ENCODE measurements at places on chromosomes 16 and 17.
A peak's percentile ranks its signal among the peaks of the same experiment; 100 is the strongest.

DNA sequence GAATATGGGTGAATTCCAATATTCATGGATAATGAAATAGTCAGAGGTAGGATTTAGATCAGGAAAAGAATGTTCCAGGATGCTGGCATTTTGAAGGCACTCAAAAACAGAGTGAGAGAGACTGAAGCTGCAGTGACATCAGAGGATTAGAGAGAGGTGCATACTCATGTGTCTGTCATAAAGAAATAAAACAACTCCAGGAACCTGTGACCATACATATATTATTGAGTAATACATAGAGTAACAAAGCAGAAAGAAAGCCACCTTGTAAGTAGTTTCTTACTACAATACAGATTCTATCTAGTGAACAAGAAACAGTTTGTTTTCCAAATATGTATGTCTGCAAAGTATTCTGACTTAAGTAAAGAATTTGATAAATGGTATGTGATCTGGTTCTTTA lies 62.3 kb upstream of the PHOSPHO1 start:
- DNase-seq, result no peak

GRCh38 chr17:47847341-47848197 lies 3.4 kb downstream of the SP6 start:
- no peak for DNase-seq

GRCh38 chr16:50381679-50382440 lies 13.1 kb upstream of the BRD7 start:
- DNase-seq, result no peak

- DNase-seq, result no peak
Observed at GRCh38 chr17:73647772-73648542, 3.7 kb upstream of the SDK2 start.

DNA sequence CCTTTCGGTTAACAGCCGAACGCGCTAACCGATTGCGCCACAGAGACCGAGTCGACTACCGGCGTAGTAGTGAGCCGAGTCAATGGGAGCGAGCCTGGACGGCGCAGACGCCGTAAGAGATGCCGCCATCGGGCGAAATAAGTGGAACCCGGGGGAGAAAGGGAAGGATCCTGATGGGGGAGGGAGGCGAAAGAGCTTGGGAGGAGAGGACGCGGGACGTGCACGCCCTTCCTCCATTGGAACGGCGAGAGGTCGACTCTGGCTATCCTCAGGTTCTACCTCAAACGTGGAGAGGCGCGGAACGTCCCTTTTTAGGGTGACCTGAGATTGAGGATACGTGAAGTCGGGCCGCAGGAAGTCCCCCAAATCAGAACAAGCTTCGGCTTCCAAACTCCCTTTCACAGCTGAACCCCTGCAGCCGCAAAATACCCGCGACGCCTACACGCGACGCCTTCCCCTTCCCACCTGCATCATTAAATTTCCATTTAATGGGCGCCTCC lies 683 bp upstream of the PSMB3 start:
- peak; percentile 33 for DNase-seq

DNA sequence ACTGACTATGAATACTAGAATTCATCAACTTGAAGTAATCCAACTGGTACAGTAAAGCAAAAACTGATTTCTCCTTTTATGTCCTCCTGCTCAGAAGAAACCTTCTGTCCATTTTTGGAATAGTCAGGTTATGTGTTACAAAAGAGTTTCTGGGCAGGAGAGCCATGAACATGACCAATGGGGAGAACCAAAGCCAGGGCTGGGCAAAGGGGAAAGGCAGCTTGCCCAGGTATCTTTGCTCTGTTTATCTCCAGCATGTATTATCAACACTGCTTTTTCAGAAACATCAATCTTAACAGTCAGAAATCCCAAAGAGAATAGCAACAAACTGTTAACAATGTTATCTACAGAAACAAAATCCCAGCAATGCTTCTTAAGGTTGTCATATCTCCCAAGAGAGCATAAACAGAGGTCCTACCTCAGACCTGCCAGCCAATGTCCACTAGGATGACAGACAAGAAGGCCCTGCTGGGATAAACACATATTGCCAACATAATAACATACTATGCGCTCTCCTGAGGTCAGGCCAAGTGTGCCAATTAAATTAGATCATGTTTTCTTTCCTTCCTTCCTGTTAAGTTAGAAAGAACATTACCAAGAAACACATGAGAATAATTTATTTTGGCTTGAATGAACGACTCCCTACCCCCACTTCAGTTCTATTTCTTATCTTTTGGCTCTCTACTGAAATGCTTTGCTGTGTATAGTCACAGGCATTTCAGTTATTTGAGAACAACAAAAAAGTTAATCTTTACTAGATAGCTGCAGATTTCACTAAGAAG lies 28.0 kb downstream of the BLMH start:
- DNase-seq, result peak; percentile 52

- DNase-seq, result no peak
Observed at GRCh38 chr16:47139561-47140185, 4.1 kb downstream of the NETO2 start.

- no peak for DNase-seq
Observed at GRCh38 chr17:16919663-16920627, 52.0 kb downstream of the TNFRSF13B start.

DNA sequence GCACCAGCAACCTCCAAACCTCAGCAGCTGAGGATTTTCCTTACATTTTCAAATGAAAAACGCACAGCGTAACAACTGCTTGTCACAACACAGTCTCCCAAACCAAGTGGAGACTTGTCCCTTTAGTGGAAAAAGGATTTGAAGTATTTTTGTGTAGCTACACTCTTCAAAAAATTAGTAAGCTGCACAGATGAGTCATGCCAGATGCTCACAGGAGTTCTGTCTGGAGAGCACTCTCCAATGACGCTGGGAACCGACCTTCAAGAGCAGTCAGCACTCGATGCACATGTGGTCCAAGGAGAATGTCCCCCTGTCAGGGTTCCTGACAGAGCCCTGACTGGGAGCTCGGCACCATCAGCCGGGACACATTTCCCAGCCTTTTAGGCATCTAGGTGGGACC lies 39.8 kb downstream of the MAP1LC3B start:
- no peak for DNase-seq

- DNase-seq, result no peak
Observed at GRCh38 chr17:50511058-50511457, 2.8 kb downstream of the MYCBPAP start.

- no peak for DNase-seq
Observed at GRCh38 chr17:69560987-69561441, 146.5 kb downstream of the MAP2K6 start.

DNA sequence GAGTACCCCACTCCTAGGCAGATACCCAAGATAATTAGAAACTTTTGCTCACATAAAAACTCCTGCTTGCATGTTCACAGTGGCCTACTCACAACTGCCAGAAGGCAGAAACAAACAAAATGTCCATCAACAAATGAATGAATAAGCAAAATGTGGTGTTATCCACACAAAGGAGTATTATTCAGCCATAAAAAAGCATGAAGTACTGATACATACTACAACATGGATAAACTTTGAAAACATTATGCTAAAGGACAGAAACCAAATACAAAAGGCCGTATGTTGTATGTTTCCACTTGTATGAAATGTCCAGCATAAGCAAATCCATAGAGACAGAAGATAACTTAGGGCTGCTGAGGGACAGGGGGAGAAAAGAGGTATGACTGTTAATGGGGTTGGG lies 1.9 kb downstream of the HSDL1 start:
- DNase-seq, result no peak

- peak; percentile 94 for DNase-seq
Observed at GRCh38 chr16:89581045-89581695, 5.6 kb downstream of the CPNE7 start.

DNA sequence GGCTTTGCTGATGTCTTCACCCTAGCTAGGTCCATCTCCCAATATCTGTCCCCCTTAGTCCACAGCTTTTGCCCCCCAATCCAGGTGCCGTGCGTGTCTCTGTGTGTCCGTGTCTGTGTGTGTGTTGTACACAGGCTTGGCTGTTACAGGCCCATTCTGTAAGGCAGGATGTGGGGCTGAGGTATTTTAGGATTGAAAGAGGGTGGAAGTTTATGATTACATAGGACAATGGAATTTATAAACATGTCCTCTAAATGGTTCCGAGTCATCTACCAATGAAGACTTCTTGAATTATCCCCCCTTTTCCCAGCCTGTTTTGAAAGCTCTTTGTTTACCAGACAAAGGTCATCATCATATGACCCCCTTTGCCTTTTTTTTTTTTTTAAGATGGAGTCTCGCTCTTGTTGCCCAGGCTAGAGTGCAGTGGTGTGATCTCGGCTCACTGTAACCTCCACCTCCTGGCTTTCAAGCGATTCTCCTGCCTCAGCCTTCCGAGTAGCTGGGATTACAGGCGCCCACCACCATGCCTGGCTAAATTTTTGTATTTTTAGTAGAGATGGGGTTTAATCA lies 21.9 kb downstream of the ACE start:
- no peak for DNase-seq

- DNase-seq, result no peak
Observed at GRCh38 chr17:32490101-32490482, 3.3 kb downstream of the CDK5R1 start.

- no peak for DNase-seq
Observed at GRCh38 chr17:10295728-10296343, 77.0 kb downstream of the MYH13 start.

GRCh38 chr17:50114849-50115357 lies 15.1 kb downstream of the SAMD14 start:
- DNase-seq, result no peak

DNA sequence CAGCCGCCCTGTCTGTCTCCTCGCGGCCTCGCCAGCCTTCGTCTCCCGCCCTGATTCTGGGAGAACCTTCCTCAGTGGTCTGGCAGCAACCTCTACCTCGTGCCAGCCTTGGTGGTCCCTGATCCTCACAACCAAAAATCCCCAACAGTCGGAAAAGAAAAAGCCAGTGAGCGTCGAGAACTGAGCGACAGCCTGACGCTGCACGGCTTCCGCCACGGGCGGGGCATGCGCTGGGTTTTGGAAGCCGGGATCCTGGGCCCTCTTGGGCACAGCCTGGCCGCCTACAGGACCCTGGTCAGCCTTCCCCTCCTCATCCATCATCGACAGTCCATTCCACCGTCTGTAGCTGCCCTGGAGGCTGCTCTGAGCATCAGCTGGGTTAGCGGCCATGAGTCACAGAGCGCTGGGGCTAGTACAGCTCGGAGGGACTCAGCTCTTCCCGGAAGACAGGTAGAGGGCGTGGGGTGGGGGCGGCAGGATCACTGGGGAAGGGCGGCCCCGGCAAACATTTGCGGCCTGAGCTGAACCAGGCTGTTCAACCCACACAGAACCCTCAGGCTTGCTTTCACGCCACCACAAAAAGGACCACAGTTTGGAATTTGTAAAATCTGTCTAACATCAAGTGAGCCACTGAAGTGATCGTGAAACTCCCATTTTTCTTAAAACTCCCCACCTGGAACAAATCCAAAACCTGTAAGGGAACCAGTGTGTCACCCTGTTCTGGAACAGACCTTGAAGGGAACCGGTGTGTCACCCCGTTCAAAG lies 55.4 kb upstream of the DOC2B start:
- DNase-seq, result no peak
